ENCODE measurements at places on chromosomes 16 and 17. TPM values are rescaled to one million over a fixed set of nuclear protein-coding genes. Genes with fewer than 3 reads are reported as not detected.

Gene PRPSAP2
- 93.1 TPM for total RNA-seq

Gene AANAT
- total RNA-seq: 0.78 TPM

- no peak for DNase-seq
These were observed 39.6 kb upstream of the PLCG2 start for GRCh38 chr16:81739503-81739902.

DNA sequence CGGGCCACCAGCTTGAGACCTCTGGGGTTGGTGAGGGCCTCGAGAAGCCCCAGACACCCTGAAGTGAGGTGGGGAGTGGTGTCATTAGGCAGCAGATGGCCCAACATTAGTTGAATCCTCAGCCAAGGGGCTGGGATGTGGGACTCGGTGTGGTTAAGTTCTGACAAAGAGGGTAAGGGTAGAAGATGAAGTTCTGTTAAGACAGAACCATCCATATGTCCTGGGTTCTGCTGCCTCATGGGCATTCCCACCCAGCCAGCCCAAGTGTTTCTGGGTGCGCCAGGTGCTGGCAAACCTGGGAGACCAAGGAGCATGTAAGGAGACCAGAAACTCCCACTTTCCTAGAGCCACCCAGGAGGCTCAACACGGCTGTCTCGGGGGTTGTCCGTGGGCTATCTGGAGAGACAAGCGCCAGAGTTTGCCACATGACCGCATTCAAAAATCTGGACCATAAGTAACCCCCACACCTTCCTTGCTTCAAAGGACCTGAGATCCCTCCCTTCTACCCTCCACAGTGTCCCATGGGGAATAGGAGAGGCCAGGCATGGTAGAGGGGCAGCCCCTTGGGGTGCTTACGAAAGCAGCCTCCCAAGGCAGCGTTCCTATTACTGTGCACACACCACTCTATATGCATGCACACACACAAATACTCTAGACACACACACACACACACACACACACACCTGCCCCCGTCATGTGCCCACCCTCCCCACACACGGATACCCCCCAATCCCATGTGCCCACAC lies 128.7 kb downstream of the C16orf78 start:
- no peak for DNase-seq

- DNase-seq: no peak
These were observed 16.8 kb upstream of the SLC38A10 start for GRCh38 chr17:81311946-81312345.

GRCh38 chr17:8122422-8122923 lies 1.4 kb downstream of the HES7 start:
- no peak for DNase-seq

DNA sequence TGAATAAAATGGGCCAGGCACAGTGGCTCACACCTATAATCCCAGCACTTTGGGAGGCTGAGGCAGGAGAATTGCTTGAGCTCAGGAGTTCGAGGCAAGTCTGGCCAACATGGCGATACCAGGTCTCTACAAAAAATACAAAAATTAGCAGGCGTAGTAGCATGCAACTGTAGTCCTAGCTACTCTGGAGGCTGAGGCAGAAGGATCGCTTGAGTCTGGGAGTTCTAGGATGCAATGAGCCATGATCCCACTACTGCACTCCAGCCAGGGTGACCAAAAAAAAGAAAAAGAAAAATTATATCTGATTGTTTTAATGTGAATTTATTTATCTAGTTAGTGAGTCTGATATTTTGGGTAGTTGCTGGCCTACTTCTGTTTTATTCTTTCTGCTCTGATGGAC lies 7.0 kb downstream of the IL34 start:
- no peak for DNase-seq

- DNase-seq: no peak
These were observed 24.0 kb upstream of the GRIN2A start for GRCh38 chr16:10206215-10206614.

- DNase-seq: no peak
These were observed 4.2 kb upstream of the ARL2BP start for GRCh38 chr16:57240851-57241250.
